ENCODE measurements at places on chromosomes 2 and 18.

DNA sequence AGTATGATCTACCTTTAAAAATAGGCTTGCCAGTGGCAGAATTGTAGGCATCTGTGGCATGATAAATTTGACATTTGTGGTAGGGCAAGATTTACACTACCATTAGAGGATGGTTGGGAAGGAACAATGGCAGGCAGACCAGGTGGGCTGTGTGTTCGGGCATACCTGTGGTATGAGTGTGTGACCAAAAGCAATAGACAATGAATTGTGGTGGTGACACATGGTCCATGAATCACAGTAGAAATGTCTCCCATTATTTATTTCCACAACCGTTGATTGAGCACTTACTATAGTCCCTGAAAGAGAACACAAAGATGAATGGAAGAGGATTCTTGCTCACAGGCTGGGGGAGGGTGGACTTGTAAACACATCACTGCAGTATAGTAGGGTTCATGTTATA lies 29.9 kb upstream of the RUFY4 start:
- DNase-seq: no peak

GRCh38 chr2:63514781-63515180 lies 73.5 kb downstream of the WDPCP start:
- DNase-seq: no peak

DNA sequence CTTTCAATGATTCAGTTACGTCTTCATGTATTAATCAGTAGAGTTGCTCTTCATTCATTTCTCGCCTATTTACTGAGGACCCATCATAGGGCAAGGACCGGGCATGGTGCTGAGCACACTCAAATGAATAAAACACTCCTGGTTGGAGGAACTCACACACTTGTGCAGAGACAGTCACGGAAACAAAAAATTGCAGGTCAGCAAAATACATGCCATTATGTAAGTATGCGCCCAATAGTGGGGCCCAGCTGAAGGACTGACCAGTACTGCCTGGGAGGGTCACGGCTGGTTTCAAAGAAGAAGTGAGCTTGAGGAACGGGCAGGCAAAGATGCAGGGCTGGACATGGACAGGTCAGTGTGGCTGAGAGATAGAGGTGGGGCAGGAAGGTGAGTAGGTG lies 102.9 kb downstream of the DDX1 start:
- no peak for DNase-seq

DNA sequence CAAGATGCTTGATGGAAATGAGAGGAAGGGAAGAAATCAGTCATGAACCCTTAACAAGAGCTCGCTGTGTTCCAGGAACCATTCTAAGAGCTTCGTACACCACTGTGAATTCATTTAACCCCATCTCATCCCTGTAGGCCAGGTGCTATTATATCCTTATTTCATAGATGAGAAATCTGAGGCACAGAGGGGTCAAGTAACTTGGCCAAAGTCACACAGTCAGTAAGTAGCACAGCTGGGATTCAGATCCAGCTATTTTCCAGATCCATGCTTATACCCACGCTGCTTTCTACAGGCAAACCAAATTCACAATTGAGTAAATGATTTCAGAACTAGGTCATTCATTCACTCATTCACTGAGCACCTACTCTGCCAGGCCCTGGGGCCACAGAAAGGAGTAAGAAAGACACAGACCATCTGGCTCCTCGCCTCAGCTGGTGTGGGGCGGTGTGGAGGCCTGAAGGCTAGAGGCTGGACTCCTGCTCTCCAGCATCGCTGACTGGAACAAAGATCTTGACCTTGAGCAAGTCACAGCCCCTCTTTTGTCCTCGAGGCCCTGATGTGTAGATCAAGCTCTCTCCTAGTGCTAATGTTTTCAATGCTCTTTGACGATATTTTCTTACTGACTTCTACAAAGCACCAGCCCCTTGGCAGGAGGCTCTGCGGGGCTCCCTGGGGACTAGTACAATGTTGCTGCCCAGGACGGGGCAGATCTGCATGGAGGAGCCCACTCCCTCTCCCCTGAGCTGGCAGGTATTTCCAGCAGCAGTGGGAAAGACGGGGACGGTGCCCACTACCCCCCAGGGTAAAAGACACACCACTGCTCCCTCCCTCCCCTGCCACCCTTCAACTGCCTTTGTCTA lies 26.5 kb downstream of the STEAP3 start:
- no peak for DNase-seq

GRCh38 chr2:8458503-8459459 lies 223.1 kb upstream of the ID2 start:
- DNase-seq: no peak

DNA sequence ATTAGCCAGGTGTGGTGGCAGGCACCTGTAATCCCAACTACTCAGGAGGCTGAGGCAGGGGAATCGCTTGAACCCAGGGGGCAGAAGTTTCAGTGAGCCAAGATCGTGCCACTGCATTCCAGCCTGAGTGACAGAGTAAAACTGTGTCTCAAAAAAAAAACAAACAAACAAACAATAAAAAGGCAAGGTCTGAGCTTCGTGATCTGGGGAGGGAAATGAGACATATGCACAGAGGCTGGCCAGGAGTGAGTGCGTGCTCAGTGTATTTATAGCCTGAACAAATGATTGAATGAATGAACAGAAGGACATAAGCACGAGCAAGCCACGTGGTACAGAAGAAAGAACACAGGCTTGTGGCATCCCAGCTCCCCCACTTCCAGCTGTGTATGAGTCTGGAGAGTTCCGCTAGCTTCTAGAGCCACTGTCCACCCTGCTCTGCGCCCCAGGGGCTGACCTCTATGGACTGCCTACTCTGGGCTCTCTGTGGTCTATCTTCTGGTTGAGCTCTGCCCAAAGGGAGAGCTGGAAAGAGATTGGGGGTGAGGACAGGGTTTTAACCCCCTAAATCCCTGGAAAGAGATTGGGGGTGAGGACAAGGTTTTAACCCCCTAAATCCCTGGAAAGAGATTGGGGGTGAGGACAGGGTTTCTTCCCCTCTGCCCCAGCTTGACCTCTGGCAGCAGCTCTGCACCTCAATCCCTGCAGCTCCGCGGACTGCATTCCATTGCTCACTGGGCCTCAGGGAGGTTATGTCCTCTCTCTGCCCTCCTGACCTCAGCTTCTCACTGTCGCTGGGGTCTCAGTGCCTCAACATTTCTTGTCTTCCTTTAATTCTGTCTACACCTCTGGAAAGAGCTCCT lies 11.0 kb upstream of the ROCK2 start:
- DNase-seq: no peak

DNA sequence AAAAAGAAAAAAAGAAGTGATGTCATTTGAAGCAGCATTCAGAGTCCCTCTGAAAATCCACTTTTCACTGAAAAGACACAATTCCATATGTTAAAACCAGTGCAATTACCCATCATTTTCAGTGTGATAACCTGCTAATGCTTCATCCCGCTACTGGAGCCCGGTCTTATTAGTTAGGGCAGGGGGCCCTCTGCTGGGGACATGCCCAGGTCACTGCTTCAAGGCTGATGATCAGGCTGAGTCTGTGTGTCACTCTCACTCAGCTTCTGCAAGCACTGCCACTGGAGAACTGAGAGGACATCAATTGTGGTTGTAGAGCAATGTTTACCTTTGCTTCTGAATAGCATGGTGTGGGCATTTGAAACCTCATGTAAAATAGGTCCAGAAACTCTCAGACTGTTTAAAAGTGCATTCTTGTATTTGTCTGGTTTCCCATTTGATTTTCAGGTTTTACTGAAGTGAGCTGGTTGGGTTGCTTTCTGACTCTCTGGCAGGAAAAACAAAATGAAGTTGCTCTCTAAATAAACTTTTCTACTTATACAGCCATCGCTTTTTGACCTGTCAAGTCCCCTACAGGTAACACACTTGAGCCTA lies 49.2 kb upstream of the NXPH2 start:
- no peak for DNase-seq

DNA sequence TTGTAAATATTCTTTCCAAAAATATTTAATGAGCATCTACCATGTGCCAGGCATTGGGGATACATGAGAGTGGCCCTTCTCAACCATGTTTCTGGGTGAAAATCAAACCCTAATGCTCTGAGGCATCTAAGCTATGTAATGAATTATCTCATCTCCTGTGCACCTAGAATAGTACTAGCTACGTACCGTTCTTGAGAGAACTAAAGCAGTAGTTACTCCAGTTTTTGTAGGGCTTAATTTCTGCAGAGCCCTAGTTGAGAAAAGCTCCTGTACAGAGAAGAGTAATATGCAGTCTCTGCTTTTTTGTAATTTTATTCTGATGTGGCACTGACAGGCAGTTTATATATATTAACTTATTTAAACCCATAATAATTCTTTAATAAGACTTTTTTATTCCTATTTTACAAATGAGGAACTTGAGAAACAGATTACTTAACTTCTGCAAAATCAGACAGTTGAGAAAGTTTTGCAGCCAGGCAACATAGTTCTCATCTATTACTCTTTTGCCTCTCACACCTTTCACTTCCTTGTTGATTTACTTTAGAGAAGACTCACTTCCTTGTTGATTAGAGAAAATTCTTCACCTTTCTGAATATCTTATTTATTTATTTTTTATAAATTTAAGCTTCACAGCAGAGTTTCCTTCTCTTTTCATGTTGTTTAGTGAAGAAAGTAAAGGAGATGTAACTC lies 3.1 kb downstream of the SPOPL start:
- DNase-seq: no peak

DNA sequence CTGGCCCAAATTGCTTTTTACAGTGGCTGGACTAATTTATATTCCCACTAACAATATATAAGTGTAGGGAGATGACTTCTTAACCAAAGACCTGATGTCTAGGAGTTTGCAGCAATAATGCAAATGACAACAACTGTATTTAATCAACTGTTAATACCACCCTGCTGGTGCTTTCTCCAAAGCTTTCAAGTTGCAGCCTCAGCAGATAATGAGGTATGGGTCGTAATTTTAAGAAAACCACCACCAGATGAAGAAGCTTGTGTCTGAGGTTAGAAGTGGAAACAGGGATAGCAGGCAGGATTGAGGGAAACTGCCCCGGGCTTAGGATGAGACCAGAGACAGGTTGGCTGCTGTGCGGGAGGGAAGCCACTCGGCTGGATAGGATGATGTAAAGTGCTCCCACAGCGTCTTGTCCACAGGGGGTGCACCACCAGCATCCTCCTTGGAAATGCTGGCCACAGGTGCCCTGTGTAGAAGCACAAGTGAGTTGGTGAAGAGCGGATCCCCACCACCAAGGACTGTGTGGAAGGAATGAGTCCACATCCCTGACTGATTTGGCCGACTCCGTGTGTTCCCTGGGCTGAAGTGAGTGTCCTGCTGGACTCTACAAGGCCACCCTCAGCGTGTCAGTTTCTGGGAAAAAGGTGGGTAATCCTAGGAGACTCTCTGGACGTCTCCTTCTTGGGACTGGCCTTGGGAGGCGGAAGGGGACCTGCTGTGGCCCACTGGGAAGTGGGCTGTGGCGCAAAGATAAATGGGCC lies 76.1 kb upstream of the SMAD2 start:
- no peak for DNase-seq

DNA sequence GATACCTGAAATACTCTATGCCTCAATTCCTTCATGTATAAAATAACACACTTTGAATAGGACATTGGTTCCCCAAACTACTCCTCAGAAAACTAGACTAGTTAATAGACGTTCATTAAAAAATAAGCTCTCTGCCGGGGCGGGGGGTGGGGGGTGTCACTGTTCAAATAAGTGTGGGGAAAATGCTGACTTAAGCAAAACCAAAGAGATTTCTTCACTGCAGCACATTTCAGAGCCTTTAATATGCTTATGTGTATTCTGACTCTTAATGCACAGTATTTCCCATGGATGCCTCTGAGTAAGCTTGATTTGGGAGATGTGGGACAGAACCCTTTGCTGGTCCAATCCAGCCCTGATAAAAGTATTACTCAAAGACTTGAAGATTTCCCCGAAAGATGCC lies 93.2 kb downstream of the LYPD6 start:
- DNase-seq: no peak

DNA sequence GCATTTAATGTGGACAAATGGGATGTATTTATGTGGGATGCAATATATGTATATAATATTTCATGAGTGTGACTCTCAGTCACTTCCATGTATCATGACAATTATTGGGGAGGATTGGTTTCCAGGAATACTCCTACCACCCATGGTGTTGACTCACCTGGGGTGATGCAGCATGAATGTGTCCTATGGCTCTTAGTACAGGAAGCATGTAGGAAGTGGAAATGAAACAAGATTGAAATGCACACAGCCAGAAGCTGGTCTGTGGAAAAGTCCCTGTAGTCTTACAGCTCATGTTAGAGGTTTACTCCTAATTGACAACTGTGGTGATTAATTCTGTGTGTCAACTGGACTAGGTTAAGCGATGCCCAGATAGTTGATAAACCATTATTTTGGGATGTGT lies 89.3 kb upstream of the HAAO start:
- no peak for DNase-seq

GRCh38 chr2:107693604-107694003 lies 133.1 kb upstream of the RGPD4 start:
- DNase-seq: no peak

GRCh38 chr2:143524559-143525401 lies 395.6 kb downstream of the ARHGAP15 start:
- DNase-seq: no peak

GRCh38 chr2:197113275-197113711 lies 186.8 kb upstream of the PGAP1 start:
- DNase-seq: no peak

- no peak for DNase-seq
These were observed 102.3 kb downstream of the MRO start for GRCh38 chr18:50717563-50717962.

DNA sequence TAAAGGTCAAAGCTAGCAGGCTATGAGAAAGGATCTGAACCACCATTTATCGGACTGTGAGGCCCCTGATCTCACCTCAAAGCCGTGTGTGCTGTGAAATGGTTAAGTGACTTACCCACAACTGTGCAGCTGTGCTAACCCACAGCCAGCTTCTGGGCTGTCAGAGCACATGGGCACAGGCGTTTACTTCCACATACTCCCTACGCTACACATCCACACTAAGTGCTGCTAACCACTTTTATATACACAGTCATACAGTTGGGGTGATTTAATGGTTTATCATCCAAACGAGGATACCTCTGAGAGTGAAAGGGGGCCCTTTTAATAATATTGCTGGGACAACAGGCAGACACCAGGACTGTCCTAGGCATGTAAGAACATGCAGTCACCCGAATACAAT lies 37.3 kb downstream of the CYRIA start:
- no peak for DNase-seq

DNA sequence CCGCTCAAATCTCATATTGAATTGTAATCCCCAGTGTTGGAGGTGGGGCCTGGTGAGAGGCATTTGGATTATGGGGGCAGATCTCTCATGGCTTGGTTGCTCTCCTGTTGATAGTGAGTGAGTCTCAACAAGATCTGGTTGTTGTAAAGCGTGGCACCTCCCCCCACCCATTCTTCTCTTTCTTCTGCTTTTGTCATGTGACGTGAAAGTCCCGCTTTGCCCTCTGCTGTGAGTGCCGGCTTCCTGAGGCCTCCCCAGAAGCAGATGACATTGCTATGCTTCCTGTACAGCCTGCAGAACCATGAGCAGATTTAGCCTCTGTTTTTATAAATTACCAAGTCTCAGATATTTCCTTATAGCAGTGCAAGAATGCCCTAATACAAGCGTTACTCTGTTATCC lies 673.8 kb downstream of the ADCYAP1 start:
- no peak for DNase-seq

- DNase-seq: no peak
These were observed 19.7 kb downstream of the SH3BP4 start for GRCh38 chr2:234971496-234971895.

- DNase-seq: no peak
These were observed 131.8 kb downstream of the FAM210A start for GRCh38 chr18:13594551-13594950.
